ENCODE measurements at places on chromosomes 7 and 10.

DNA sequence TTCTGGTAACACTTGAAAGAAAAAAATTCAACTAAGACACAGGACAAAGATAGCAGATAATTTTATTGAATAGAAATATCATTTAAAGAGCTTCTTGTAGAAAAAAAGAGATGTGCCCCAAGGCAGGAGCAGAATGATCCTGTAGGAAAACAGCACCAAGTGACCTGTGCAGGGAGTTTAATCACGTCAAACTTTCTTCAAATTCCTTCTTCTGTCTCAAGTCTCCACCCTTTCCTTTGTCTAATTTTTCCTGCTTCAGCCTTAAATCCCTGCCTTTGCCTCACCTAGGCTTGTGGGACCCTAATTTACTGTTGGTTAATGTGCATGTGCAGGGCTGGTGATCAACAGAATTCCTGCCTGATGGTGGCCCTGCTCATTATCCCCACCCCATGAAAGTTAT is 481.4 kb downstream of the IPMK start:
- DNase-seq: no peak

DNA sequence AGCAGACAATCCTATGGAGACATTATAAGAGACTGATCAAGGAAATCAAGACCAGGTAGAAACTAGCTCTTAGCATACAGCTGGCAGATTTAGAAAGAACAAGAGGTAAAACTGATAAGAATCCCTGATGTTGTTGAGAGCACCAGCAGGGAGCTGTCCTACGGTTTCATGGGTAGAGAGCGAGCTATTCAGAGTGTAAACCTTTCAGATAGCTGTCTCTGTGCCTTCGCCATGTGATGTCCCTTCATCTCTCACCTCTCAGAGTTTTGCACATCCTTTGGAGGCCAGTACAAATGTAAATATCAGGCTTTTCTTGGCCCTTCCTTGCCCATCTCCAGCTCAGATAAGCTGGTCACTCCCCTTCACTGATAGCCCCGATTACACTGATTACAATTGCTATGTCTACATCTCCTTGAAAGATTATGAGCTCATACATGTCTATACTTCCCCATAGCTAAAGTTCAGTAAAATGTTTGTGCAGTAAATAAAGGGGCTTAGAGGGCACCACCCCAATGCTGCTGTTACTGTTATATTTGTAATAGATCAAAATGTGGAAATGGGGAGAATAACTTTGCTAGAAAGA is 21.9 kb downstream of the THSD7A start:
- no peak for DNase-seq

GRCh38 chr10:48456808-48457761 is 147.8 kb downstream of the ARHGAP22 start:
- no peak for DNase-seq

- DNase-seq: no peak
These were observed 127.5 kb upstream of the GPR26 start for GRCh38 chr10:123538401-123539320.

GRCh38 chr10:29517352-29517923 is 117.3 kb downstream of the SVIL start:
- peak; percentile 58 for DNase-seq

GRCh38 chr7:1134951-1135350 is 25.0 kb downstream of the ZFAND2A start:
- DNase-seq: no peak

- no peak for DNase-seq
These were observed 71.3 kb downstream of the TBXAS1 start for GRCh38 chr7:139900326-139900725.

All from pons (tissue), 1 donor.